ENCODE measurements at places on chromosomes 5 and 9.

GRCh38 chr5:115389034-115389798 lies 92.8 kb upstream of the CCDC112 start:
- DNase-seq = no peak

- no peak for DNase-seq
These were observed 12.4 kb downstream of the NACC2 start for GRCh38 chr9:136082496-136083361.

DNA sequence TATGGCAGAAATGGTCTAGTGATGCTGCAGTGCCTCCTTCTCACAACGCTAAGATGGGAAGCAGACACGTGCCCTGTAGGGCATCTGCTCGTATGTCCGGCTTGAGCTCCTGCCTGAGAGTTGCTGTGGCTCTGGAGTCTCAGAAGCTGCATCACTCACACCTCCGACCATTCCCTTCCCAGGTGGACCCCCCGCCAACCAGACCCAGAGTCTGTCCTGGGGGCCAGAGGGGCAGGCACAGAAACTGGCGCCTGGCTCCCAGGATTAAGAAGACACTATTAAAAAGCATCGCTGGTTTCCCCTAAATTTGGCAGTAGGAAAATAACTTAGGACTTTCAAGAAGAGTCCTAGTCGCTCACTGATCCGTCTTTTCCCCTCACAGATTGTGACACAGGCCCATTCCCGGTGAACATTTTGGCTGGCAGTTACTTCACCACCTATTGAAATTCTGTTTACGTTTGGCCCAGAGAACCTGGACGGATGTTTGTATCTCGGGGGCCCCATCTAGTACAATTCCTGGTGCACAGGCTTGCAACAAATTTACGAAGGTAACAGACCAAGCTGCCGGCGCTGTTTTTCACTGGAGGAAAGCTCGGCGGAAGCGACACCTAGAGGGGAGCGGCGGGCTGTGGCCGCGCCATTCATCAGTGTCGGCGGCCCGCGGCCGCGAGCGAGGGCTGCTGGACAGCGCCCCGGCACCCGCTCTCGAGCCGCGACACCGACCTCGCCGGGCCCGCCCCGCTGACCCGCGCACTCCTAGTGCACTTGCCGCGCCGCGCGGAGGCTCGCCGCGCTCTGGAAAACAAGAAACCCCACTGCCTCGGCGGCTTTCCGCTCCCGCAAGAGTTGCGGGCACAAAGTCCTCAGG lies 1.6 kb downstream of the FSTL4 start:
- DNase-seq = no peak

- DNase-seq = no peak
These were observed 53.9 kb upstream of the AFAP1L1 start for GRCh38 chr5:149217803-149218155.

- DNase-seq = no peak
These were observed 142.3 kb downstream of the TSSK1B start for GRCh38 chr5:113292462-113292861.

DNA sequence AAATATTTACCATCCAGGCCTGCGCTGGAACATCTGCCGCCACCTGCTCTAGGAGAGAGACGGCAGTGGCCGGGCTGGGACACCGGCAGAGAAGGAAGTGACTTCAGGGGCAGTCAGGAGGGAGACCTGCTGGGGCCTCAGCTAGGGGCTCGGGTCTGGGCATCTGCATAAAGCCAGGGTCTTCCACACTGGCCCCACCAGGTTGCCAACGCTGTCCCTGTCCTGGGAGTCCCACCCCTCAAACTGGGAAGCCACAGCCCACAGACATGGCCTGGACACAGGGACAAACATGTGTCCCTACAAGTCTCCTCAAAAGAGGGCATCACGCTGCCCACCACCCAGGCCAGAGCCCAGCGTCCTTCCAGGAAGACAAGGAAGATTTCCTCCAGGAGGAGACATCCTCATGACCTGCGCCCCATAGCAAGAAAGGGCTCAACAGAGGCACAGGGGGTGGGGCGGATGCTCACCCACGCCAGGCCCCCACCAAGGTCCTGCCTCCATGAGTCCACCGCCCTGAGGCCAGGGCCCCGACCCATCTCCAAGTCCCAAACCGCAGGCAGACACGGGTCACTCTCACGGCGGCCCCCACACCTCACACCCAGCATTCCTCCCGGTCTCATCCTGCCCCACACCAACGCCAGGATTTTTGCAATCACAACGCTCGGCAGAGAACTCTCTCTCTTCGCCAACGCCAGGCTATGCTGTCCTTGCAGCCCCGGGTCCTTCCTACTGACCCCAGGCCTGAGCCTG lies 9.0 kb downstream of the VAV2 start:
- DNase-seq = no peak

- no peak for DNase-seq
These were observed 772.7 kb downstream of the BRINP1 start for GRCh38 chr9:118596374-118597015.

- DNase-seq = no peak
These were observed 150.2 kb downstream of the TTLL11 start for GRCh38 chr9:121942866-121943382.

DNA sequence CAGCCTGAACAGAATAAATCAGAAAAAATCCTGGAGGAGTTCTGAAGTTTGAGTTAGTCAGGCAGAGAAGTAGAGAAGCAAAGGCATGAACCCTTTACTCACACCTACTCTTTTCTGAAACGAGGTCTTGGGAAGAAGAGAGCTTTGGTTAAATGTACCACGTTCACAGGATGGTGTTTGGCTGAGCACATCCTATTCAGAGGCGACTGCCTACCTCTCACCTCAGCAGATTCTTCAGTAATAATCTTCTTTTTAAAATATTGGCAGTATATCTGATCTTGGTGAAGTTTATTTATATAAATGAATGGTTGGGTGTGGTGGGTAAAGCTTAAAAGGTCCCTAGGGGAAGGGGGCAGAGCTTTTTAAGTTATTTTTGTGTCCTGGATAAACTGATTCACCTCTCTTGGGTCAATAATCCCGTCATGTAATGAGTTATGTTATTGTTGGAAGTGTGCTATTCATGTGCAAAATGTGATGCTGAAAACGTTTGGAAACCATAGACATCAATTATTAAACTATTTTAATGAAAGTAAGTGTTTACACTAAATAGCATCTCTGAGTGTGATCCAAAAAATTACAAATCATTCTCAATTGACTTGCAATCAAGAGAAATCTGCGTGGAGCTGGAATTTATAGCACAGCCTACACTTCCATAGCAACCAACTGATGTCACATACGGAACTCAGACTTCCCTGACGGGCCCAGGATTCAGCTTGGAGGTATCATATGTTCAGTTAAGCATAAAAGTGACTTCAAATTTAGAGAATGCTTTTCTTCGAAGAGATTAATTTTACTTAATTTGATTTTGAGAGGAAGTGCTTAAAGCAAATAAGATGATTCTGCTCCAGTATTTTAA lies 94.3 kb upstream of the EQTN start:
- DNase-seq = no peak

DNA sequence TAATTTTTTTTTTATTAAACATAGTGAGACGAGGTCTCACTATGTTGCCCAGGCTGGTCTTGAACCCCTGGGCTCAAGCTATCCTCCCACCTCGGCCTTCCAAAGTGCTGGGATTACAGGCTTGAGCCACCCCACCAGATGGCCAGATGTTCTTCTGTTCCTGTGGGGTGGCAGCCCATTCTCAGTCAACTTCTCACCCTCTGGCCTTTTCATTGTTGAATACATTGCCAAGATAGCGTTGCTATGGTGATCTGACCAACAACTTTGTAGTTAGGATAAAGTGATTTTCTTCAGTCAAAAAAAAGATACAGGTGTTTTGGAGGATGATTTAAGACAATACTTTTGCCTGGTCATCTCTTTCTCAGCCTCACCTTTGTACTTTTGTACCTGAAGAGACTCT lies 109.1 kb downstream of the EGFLAM start:
- DNase-seq = no peak

- DNase-seq = no peak
These were observed 439.3 kb downstream of the MAT2B start for GRCh38 chr5:163944738-163945137.

- DNase-seq = no peak
These were observed 603.9 kb downstream of the CDH12 start for GRCh38 chr5:22249209-22249729.

GRCh38 chr5:142881076-142881783 lies 111.1 kb downstream of the ARHGAP26 start:
- no peak for DNase-seq

DNA sequence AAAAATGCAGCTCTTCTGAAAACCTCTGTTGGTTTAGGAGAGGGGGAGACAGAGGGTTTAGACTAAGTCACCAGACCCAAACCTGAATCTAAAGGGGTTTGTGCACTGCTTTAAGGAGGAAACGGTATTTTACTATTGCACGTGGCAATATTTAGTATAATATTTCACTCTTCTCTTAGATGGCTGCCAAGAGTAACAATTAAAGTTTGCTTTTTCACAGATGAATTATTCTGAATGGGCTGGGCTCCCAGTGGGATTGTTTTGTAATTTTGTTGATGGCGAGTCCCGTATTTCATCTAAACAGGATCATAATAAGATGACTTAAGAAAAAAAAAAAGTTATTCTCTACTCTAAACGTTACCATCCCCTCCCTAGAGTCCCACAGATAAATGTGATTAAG lies 245.4 kb downstream of the PCSK5 start:
- no peak for DNase-seq

- DNase-seq = no peak
These were observed 62.1 kb downstream of the ZSWIM6 start for GRCh38 chr5:61394078-61394704.

GRCh38 chr5:98570010-98570409 lies 203.5 kb upstream of the RGMB start:
- no peak for DNase-seq

- no peak for DNase-seq
These were observed 66.2 kb downstream of the IRX1 start for GRCh38 chr5:3661755-3662296.

DNA sequence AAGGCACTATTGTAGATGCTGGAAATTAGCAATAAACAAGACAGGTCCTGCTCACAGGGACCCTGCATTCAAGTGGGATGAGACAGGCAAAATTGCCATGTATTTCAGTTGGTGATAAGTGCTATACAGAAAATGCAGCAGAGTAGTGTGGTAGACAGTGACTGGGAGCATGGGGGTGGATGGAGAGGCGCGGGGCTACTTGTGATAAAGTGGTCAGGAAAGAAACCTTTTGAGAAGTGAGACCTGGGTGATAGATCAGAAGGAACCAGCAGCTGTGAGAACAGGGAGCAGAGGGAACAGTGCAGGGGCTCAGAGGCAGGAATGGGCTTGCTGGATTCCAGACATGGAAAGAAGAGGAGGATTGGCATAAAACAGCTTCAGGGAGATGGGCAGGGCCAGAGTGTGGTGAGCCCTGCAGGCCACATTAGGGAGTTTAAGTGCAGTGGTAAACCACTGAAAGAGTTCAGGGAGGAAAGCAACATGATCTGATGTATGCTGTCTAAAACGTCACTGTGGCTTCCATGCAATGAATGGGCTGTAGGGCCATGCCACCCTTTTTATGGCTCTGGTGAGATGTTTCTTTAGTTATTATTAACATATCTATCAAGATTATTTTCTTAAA lies 7.3 kb downstream of the CRHBP start:
- DNase-seq = no peak

- no peak for DNase-seq
These were observed 2.4 kb upstream of the SNX2 start for GRCh38 chr5:122772446-122772845.

GRCh38 chr9:89939181-89939580 lies 334.4 kb downstream of the GADD45G start:
- no peak for DNase-seq

- peak; percentile 6 for DNase-seq
These were observed at the start of gene TNFSF15 for GRCh38 chr9:114805670-114806525. TNFSF15 (minus strand) TSS chr9:114806039; CDS start chr9:114806012, 27 bp downstream.

DNA sequence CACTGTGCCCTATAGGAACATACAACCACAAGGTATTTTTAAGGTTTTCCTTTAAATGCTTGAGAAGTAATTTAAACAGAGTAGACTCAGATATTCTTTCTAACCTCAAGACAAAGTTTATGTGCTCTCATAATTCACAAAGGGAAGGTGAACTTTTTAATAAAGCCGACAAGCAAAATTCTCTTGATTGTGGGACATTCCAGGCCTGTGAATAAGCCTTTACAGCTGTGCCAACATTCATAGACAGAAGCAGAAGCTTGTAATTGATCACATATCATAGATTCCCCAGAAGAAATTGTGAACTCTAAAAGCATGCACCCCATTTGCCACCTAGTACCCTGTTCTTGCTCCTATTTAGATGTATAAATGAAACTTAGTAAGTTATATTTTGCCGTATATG lies 1107.8 kb upstream of the SEMA6A start:
- DNase-seq = no peak

- no peak for DNase-seq
These were observed 45.7 kb downstream of the DUSP1 start for GRCh38 chr5:172725273-172725672.

GRCh38 chr5:95810305-95811125 lies 12.0 kb downstream of the GLRX start:
- no peak for DNase-seq

GRCh38 chr9:105330755-105331154 lies 86.3 kb downstream of the SLC44A1 start:
- no peak for DNase-seq

GRCh38 chr5:65483546-65484346 lies 2.0 kb upstream of the ADAMTS6 start:
- DNase-seq = no peak

GRCh38 chr9:131670247-131671132 lies 69.4 kb downstream of the RAPGEF1 start:
- DNase-seq = no peak

GRCh38 chr5:149490599-149491485 lies 60.4 kb downstream of the CSNK1A1 start:
- DNase-seq = no peak

GRCh38 chr5:16665601-16666000 lies 48.8 kb upstream of the RETREG1 start:
- no peak for DNase-seq

DNA sequence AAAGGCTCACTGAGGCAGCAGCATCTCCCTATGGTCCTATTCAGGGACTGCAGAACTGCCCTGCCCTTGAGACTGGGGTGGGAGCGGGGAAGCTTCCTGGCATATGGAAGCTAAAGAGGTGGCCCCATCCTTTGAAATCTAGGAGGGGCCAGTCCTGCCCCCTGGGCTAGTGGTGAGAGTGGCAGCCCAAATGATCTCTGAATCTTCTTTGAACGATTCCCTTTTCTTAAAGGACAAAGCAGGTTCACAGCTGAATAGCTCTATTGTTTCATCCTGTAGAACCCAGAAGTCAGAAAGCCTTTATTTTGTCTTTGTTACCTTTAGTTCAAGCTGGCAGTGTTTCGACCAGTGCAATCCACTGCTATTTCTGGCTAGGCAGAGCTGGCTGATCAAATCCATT lies 741.9 kb downstream of the IRX1 start:
- DNase-seq = no peak

DNA sequence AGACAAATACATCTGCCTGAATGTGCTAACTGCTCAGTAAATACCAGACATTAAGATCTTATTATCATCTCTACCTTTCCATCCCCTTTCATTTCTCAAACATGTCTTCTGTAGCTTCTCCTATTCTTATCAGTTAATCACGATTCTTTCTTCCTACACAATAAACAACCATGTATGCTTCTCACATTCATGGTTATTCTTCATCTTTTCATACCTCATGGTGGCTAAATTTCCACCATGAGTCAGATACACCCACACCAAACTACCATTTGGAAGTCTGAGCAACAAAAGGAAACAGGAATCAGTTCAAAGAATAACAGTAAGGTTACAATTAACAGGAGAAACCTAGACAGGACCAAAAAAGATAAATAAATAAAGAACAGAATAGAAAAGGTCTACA lies 7.7 kb downstream of the ZNF622 start:
- no peak for DNase-seq

Measured in stimulated activated CD8-positive, alpha-beta memory T cell treated with anti-CD3 and anti-CD28 coated beads, Interleukin-7, amount 100 ng/mL, for 48 hours (primary cell).